NCI-H748 treated with DMSO at 0.1 percent for 48 hours (cell line): ENCODE measurements at places on chromosomes 7 and 10.
A peak's percentile ranks its signal among the peaks of the same experiment; 100 is the strongest.

DNA sequence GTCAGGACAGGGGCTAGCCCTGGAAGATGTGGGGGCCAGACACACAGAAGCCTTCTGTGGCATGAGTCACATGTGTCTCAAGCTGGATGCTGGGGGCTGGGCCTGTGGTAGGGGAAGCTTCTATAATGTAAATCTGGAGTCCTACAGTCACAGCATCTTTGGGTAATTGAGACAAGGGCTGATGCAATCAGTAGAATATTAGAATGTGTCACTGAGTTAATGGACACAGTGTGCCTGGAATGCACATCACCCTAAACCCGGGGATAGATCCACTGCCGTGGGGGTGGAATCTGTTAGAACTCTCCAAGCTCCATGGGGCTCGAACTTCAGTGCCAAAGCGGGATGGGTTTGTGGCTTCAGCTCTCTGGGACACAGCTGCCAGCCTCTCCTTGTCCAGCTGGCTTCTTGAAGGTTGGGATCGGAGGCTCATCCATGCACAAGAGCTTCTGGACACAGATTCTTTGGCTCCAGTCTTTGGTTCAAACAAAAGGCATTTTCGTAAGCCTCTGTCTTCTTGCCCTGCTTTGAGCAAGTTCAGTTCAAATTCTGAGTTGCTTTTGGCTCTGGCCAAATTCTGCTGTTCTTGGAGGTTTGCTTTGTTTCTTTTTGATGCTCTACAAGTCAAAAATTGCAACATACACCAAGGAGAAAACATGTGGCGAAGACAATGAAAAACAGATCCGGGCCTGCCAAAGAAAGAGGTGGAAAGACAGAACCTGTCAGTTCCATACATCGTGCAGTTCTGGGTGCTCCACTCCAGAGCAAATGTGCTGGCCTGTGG, 194.8 kb upstream of the ZNF32 start:
- no peak for DNase-seq

DNA sequence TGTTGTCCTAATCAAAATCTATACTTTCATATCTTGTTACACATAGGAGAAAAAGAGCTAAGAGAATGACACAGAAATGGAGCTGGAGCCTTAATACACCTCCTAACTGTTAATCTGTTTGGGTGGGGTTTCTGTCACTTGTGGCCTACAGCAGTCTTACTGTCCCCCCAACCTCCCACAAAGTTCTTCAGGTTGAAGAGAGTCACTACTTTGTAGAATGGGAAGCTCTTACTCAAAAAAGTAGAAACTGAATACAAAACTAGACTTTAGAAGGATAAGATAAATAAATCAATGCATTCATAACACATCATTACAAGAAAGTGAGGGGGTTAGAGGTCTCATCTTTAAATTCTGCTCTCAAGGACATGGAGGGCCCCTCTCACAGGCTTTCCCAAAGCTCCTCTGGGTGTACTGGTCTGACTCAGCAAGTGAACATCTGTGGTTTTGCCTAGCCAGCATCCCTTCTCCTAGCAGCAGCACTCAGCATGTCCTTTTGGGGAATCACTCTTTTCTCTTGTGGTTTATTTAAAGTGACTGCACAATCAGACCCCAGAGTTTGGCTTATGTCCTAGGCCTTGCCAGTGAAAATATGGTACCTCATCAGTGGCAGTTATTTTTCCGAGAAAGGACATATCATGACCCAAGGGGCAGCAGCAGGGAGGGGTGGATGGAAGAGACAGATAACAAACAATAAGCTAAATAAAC, 2.0 kb upstream of the BLVRA start:
- no peak for DNase-seq

- peak; percentile 17 for DNase-seq
These were observed 18.1 kb upstream of the LIPK start for GRCh38 chr10:88687853-88688467.

DNA sequence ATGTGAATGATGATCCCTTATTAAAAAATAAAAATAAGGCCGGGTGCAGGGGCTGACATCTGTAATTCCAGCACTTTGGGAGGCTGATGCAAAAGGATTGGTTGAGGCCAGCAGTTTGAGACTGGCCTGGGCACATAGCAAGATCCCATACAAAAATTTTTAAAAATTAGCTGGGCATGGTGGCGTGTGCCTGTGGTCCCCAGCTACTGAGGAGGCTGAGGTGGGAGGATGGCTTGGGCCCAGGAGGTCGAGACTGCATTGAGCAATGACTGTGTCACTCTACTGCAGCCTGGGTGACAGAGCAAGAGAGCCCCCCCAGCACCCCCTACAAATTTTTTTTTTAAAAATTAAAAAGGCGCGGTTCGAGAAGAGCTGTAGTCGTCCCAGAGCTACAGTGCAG, 1.2 kb upstream of the BRI3 start:
- DNase-seq, result no peak

DNA sequence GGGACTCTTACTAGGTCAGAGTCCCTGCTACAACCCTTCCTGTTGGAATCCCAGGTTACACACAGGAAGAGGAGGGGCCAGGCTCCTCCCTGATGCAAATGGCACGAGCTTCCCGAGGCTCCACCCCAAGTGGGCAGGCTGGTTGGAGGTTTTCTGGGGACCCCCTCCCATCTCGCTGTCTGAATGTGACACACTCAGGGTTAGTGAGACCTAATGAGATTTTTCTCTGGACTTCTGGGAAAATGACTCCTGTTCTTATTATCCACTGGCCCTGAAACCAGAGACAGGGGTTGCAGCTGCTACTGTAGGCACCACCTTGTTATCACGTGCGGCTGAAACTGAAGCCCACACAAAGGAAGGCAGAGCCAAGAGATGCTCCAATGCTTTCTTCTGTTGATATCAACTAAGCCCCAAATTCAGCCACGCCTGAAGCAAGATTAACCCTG, 103.3 kb downstream of the FAM107B start:
- no peak for DNase-seq

- no peak for DNase-seq
These were observed 106.6 kb downstream of the CDK6 start for GRCh38 chr7:92729751-92730150.

DNA sequence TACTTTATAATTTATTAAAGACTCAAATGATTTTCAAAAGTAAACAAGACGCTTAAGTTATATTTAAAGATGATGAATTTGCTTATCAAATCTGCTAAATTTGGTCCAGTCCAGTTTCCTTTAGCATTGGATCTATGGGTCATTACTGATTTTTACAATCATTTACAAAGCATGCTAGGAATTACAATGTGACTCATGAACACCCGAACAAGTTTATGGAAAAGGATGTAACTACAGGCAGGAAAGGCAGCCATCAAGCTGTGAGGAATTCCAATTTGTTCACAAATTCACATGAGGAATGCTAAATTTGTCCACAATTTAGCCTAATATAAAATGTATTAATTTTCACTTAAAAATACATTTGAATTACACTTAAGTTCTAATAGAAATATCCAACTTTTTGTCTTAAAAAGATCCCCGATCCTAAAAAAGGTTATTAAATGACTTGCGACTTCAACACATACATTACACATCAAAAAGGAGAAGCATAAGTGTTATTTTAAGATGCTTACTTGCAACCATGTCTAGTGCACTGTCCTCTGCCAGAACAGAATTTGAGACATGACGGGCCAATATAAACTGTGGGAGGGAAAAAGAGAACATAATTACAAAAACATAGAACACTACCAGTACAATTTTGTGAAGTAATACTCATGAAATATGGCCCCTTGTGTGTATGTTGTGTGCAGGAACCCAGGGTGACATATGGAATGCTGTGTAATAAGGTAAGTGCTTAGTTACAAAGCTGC, 194.2 kb upstream of the SLC26A5 start:
- no peak for DNase-seq

DNA sequence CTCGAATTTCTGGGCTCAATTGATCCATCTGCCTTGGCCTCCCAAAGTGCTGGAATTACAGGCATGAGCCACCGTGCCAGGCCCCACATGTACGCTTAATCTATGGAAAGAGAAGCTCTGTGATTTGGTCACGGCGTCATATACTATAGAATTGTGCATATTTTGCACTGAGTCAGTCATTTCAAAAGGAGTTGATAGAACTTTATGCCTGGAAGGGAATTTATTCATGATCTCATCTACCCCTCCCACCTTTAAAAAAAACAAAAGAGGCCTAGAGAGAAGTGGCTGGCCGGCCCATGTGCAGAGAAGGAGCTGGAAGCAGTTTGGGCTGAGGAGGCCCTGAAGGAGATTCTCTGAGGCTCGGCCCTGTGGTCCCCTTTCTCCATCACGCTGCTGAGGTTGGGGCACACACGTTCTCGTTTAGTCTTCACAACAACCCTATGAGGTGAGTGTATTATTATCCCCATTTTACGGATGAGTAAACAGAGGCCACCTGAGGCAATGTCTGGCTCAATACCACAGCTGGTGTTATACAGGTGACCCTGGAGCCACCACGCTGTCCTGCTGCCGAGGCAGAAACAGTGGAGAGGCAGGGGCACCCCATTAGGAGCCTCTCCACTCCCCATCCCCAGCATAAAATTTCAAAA, 47.2 kb upstream of the ZRANB1 start:
- no peak for DNase-seq

GRCh38 chr10:133130602-133131001, 29.4 kb upstream of the KNDC1 start:
- no peak for DNase-seq

GRCh38 chr7:85392789-85393188, 205.9 kb upstream of the SEMA3D start:
- no peak for DNase-seq

DNA sequence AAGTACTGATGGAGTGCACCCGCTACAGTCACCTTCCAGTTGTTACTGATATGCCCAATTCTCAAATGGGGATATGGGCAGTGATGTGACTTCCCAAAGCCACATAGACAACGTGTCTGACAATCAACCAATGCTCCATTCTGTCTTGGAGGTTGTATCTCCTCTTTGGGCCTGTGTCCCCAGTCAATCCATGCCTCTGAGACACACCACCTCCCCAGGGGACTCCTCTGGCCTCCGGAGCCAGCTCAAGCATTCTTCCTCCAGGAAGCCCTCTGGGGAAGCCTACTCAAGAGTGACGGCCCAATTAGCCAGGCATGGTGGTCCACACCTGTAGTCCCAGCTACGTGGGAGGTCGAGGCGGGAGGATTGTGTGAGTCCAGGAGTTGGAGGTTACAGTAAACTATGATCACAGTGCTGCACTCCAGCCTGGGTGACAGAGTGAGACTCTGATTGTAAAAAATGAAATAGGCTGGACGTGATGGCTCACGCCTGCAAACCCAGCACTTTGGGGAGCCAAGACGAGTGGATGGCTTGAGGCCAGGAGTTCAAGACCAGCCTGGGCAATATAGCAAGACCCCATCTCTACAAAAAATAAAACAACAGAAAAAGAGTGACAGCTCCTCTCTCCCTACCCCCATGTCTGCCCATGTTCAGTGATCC, 99.5 kb upstream of the TNRC18 start:
- DNase-seq, result no peak
